ENCODE measurements at places on chromosomes 12 and 14. TPM values are rescaled to one million over a fixed set of nuclear protein-coding genes. Genes with fewer than 3 reads are reported as not detected.
A peak's percentile ranks its signal among the peaks of the same experiment; 100 is the strongest.

GRCh38 chr12:66065150-66065549, 65.4 kb downstream of the LLPH start:
- no peak for DNase-seq

- no peak for DNase-seq
Measured at GRCh38 chr14:98816720-98817119, 455.3 kb downstream of the BCL11B start.

DNA sequence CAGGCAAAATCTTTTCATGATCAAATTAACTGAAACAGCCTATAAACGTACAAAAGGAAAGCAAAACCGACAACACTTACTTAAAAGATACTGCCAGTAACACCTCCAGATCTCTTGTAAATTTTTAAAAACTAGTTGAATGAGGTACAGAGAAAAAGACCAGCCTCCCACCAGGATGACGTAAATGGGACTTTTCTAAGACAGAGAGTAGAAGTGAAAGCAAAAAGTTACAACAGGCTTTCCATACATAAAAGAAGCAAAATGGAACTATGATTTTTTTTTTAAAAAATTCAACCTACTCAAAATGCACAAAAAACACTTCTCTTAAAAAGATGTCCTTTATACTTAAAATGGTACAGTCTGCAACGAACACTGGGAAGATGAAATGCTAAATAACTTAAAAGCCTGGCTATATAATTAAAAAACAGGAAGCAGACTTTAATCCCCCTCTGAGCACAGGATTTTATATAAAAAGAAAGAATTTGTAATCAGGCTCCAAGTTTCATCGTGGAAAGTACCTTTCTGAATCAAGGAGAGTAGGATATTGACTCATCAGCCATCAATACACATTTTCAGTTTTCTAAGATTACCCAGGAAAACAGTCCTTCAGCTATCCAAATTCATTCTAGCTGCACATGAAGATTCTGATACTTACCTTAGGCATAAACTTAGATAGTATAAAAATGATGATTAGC, 14.2 kb upstream of the MYO1A start:
- no peak for DNase-seq

GRCh38 chr14:39432179-39432618, at the start of gene FBXO33:
Gene FBXO33 (minus strand): TSS chr14:39432433. CDS start chr14:39432162, 271 bp downstream.
- peak; percentile 86 for DNase-seq

The LMNTD1 gene
- not detected for total RNA-seq

DNA sequence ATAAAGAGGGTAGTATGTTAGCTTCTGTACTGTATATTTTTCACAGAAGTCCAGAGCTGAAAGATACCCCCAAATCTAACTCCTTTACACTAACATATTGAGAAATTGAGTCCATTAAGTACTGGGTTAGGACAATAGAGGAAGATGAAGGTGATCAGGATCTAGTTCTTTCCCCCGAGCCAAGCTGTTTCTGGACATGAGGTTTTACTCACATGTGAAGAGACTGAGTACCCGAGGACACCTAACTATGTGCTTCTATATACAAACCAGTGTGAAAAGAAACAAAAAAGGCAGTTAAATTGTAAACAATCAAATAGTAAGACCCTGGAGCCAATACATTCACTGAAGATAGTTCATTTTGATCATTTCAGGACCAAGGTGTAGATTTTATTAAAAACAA, 3.8 kb upstream of the TRHDE start:
- DNase-seq = no peak

DNA sequence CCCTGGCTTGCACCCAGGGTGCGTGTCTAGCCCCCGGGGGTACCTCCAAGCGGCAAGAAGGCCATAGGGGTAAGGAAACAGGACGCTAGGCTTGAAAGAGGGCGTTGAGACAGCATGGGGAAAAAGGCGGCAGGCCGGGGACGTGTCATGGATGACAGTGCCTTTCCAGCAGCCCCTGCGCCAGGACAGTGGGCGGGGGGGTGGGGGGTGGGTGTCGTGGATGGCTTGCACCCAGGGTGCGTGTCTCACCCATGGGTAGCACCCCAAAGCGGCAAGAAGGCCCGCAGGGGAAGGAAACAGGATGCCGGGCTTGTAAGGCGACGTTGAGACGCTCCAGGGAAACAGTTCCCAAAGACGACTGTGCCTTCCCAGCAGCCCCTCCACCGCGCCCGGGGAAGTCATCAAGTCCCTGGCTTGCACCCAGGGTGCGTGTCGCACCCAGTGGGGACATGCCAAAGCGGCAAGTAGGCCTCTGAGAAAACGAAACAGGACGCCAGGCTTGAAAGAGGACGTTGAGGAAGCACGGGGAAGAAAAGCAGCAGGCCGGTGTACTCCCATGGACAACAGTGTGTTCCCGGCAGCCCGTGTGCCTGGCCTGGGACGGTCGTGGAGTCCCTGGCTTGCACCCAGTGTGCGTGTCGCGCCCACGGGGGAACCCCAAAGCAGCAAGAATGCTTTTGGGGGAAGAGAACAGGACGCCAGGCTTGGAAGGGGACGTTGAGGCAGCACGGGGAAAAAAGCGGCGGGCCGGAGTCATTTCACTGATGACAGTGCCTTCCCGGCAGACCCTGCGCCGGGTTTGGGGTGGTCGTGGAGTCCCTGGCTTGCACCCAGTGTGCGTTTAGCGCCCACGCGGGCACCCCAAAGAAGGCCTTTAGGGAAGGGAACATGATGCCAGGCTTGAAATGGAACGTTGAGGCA, 163.5 kb upstream of the ALG10B start:
- DNase-seq = no peak

Measured in H1 (cell line).